ENCODE measurements at places on chromosomes 16 and 17.

- DNase-seq, result no peak
Measured at GRCh38 chr16:86534779-86535615, 20.0 kb downstream of the MTHFSD start.

- no peak for DNase-seq
Measured at GRCh38 chr17:8264320-8264719, 15.2 kb downstream of the PFAS start.

GRCh38 chr17:11256877-11257276, 15.9 kb downstream of the SHISA6 start:
- DNase-seq, result no peak

DNA sequence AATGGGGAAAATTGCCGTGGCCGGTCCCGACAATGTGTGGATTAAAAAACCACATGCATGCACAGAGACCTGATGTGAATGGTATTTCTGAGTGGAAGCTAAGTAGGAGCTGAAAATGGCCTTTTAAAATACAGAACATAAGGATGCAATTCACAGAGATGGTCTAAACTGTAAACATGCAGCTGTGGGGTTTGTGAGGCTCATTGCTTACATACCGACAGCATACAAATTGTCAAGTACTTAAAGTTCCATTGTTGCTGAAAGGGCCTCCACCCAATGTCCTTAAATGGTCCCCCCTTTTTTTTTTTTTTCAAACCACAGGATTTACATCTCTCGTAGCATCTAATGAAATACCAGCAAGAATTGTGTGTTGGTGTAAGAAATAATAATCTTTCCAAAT, 523.2 kb downstream of the MAF start:
- no peak for DNase-seq

GRCh38 chr16:27800817-27801216, 250.9 kb downstream of the KATNIP start:
- no peak for DNase-seq

- no peak for DNase-seq
Measured at GRCh38 chr17:80101946-80102663, 724 bp downstream of the GAA start.

DNA sequence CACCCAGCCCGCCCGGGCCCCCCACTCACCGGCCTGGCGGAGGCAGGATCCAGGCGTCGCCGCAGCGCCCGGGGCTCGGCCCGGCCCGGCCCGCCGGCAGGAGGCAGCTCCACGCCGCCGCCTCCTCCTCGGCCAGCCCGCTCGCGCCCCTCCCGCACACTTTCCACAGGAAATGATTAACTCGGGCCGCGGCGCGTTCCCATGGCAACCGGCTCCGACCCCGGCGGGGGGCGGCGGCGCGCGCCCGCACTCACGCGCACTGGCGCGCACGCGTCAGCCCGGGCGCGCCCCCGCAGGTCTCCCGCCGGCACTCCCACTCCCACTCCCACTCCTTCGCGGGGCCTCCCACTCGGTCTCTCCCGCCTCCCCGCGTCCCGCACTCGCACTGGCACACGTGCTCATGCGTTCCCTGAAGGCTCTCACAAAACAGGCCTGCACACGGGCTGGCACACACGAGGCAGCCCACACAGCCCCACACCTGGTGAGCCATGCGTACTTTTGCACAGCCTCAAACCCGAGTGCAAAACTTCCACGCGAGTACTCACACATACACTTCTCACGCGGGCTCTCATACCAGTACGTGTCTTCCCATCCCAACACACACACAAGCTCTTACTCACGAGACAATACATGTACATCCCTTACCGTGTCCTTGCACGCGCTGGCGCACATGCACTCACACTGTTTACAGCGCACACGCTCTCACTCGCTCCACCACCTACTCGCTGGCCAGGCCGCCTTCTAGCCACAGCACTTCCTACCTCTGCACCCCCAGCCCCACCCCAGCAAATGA, at the start of gene KIFC3:
KIFC3 (minus strand) TSS at position 151 of the 793 bp plus-strand sequence. CDS start 4,248 bp downstream, outside the sequence.
- no peak for DNase-seq

DNA sequence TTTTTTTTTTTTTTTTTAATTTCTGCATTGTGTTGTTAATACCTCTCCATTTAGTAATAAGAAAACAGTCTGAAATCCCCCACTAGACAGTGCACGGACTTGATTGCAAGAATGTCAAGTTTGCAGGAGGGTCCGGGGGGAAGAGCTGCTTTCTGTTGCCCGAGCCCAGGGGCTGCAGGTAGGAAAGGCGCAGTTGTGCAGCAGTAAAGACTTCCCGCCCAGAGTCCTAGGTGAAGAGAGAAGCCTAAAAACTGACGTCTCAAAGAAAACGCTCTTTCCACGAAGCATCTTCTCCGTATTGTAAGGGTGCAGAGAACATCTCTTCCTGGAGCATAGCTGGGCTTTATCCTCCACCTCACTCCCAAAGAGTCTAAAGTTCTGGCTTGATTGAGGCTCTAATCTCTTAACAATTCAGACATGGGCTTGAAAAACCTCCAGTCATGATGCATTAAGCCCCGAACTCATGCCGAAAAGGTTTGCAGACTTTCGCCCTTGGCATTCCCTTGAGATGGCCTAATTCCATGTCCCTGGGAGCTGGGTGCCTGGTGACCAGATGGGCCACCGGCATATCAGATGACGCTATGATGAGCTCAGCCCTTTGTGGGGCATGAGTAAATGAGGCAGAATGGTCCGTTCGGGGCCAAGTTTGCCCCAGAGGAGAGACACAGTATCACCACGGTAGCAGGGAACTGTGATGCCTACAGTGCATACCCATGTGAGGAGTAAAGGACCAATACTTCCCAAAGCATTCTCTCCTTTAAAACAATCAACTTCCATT, 436.2 kb upstream of the ZFHX3 start:
- DNase-seq, result no peak

Measured in esophagus squamous epithelium (tissue), 5 donors.